ENCODE measurements at places on chromosomes 5 and 9. TPM values are rescaled to one million over a fixed set of nuclear protein-coding genes. Genes with fewer than 3 reads are reported as not detected.

DNA sequence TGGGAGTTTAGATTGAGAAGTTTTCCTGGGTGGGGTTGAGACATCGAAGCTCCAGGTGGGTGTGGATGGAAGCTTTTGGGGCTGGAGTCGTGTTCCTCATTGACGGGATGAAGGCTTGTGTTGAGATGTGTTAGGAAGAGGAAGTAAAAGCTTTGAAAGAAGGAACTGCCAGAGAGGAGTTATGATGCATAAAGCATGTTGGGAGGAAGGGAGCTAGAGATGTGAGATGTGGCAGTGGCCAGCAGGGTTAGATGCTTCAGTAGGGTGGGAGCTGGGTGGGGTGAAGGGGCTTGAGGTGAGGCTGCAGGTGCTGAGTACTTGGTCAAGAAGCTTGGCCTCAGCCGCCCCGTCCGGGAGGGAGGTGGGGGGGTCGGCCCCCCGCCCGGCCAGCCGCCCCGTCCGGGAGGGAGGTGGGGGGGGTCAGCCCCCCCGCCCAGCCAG, 56.7 kb downstream of the HSPA4 start:
- DNase-seq: no peak

The CCDC171 gene
- polyA plus RNA-seq: 6.2 TPM

- no peak for DNase-seq
Observed at GRCh38 chr9:1879501-1879900, 135.6 kb upstream of the SMARCA2 start.

- DNase-seq: no peak
Observed at GRCh38 chr5:116454417-116454927, 120.2 kb downstream of the SEMA6A start.

- DNase-seq: no peak
Observed at GRCh38 chr5:80150731-80151130, 105.1 kb downstream of the SERINC5 start.

The CER1 gene
- 1.1 TPM for polyA plus RNA-seq

DNA sequence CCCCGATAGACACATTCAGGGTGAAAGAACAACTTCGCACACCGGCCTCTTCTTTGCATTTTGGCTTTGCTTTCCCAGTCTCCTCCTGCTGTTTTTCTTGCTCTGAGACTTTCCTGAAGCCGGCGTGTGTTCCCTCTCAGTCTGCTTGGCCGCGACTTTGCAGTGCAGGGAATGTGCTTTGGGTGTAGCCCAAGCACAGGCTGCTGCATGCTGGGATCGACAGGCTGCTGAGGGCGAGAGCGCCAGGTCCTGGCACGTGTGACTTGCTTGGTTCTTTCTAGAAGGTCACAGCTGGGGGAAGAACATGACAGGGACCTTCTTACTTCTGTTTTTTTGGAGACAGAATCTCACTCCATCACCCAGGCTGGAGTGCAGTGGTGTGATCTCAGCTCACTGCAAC, 40.6 kb downstream of the TENT4A start:
- DNase-seq: no peak

All from right renal pelvis (tissue), 4 donors.